ENCODE measurements at places on chromosomes 6 and 20.

- peak; percentile 85 for ATAC-seq
These were observed 36.5 kb downstream of the AKAP12 start for GRCh38 chr6:151276112-151276740.

DNA sequence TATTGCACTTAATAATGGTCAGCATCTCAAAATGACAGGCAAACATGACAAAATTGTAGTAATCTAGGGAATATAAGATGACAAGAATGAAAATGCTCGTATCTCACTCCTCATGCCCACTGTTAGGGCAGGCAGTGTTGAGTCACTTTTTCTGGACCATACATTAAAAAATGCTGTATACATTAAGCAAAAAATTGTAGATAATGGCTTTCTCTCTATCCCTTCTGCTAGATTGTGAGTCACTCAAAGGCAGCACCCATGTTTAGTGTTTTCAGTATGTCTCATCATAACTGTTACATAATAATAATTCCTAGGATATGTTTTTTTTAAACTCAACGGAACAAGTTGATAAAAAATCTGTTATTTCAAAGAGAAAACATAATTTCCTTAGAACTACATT, 199.3 kb downstream of the TENT5A start:
- no peak for ATAC-seq

DNA sequence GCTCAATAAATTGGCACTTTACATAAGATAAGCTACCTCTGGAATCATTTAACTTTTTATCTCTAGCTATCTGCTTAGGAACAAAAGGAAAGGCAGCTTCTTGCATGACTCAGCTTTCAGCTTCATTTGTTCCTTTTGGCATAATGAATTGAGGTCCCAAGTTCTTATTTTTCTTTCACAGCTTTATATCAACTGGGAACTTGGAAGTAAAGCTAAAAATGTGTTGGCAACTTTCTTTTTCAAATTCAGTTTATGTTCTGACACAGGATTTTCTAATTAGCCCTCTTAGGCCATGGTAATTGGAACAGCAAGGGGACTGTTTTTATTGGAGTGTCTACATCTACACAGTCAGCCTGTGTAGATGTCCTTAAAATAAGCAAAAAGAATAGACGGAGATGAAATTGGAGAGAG, 55.2 kb upstream of the MRAP2 start:
- no peak for ATAC-seq

DNA sequence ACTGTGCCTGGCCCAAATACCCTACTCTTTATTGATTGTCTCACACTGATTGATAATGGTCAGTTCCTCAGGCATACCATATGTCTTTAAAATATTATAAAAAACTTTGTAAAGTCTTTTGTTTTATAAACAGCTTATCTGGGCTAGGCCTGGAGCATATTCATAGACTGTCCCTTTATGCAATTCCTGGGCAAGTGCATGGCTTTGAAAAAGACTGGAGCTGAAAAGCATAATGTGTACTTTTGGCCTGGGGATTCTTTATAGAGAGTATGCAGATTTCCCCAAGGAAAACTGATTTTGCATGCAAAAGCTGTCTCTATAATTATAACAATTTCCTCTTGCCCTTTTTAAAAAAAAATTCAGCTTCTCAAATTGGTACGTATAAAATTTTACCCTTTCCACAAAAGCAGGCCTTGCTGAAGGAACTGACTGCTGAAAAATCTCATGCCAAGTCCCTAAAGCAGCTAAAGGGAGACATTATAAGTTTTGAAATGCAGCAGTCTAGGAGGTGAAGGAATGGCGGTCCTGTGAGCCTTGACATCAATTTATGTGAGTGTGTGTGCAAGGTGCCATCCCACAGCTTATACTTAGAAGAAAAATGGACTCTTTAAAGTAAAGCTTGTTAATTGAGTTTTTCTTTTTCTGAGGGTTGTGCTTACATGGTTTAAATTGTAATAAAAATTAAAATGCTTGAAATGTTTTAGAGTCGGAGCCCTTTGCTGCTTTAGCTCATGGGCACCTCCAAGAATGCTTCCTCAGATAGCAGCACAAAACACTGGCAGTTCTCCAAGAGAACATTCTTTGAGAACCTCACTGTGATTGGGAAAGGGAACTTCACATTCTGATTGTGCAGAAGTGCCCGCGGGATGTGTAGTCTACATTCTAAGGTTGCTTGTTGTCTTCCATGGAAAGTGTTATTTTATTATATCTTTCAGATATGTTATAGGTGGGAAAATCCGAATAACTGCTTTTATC, 43.9 kb downstream of the PLCB4 start:
- no peak for ATAC-seq

DNA sequence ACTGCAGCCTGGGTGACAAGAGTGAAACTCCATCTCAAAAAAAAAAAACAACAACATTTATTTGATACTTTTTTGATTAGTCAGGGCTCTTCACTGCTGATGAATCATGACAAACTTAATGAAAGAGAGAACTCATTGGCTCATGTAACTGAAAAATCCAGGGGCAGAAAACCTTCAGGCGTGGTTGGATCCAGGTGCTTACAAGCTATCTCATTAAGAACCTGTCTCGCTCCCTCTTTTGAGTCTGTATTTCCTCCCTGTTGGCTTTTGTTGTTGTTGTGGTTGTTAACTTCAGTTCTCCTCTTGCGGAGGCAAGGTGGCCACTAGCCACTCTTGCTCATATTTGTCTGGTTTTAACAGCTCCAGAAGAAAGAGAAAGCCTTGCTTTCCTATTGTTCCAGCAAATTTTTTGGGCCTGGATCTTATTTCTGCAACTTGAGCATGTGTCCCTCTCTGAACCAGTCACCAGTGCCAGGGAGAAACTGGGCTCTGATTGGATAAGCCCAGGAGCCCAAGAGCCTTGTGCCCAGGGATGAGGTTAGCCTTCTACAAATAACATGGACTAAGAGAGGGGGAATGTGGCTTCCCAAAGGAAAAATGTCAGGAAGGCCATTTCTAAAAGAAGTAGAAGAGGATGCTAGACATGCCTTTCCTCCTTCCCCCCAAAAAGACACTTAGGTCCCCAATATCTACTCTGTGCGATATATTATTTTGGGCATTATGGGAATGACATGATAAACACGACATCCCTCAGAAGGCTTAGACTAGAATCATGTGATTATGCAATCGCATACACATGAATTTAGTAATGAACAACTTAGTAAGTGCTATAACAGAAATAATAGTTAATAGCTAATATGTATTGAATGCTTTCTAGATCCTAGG, 64.5 kb downstream of the PHACTR2 start:
- ATAC-seq, result no peak

- ATAC-seq, result no peak
These were observed 99.3 kb downstream of the PRND start for GRCh38 chr20:4820806-4821518.

GRCh38 chr6:103002282-103002681, 1608.8 kb downstream of the GRIK2 start:
- no peak for ATAC-seq

DNA sequence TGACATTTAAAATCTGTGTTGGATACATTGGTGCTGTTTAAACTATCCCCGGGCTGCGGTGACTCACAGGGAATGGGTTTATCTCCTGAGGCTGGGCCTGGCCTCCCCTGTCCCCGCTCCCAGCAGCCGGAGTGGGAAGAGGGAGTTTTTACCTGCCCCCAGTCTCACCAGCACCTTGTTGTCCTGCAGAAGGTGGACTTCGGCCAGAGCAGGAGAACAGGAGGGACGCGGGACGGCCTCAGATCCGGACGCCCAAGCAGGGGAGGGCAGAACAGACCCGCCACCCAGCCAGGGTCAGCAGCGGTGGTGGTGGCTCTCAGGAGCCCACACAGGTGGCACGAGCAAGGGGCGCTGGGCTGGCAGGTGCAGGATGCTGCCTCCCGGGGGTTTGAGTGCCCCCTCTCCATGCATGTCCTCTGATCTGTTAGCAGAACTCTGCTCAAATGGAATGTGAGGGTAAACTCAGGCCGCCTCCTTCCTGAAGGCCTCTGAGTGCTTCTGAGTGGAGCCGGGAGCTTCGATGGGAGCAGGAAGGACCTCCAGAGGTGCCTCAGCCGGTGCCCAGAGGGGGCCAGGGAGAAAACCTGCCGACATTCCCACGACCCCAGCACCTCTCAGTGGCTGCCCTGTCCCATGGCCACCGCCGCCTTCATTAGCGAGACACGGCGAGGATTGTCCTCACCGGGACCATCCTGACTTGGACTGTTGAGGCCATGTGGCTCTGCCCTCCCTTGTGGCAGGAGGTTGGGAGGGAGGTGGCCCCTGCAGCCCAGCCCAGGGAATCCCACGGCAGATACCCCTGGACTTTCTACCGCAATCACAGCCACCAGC, 43.4 kb upstream of the MRGBP start:
- ATAC-seq, result peak; percentile 35

- ATAC-seq, result no peak
These were observed 12.7 kb upstream of the SMOC2 start for GRCh38 chr6:168428052-168428826.

DNA sequence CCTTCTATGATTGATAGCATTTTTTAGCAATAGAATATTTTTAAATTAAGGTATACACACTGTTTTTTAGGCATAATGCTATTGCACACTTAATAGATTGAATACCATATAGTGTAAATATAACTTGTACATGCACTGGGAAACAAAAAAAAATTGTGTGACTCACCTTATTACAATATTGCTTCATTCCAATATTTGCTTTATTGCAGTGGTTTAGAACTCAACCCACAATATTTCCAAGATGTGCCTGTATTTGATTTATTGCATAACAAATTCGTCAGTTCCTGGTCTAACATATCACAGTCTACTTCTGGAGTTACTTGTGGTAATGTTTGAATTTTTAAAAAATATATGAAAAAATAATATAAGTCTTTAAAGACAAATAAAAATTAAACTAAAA, 41.9 kb upstream of the DEFB112 start:
- ATAC-seq, result no peak
